Activated CD4-positive, alpha-beta T cell treated with anti-CD3 and anti-CD28 coated beads, Interleukin-2, Interleukin-4, amounts not matched to agents 100 ng/mL and 50 ng/mL, durations not matched to agents 16 hours and 8 hours (primary cell): ENCODE measurements at places on chromosomes 12 and 14.

GRCh38 chr12:76929499-76929898, 50.7 kb upstream of the CSRP2 start:
- no peak for DNase-seq

DNA sequence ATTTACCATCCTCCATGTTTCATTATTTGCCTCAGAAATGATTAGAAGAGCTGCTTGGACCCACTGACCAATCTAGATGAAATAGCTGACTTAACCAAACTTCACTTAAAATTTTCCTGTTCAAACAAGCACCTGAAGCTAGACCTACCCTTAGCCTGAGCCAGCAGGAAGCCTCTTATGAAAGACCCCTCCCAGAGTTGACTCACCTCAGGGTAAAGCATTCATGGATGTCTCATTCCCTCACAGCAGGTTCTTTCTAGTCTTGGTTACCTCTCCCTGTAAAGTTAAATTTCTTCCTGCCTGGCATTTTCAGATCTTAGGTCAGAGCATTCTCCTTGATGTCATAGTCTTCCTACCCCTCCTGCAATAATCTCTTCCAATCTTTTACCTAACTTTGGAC, 1209.8 kb downstream of the FLRT2 start:
- DNase-seq = no peak

- no peak for DNase-seq
Observed at GRCh38 chr12:117507548-117507947, 146.1 kb upstream of the NOS1 start.

GRCh38 chr12:57127726-57128518, at the start of gene LRP1:
TSS of gene LRP1 (plus strand) at chr12:57128483. CDS start at chr12:57128965, 482 bp downstream.
- peak; percentile 52 for DNase-seq

DNA sequence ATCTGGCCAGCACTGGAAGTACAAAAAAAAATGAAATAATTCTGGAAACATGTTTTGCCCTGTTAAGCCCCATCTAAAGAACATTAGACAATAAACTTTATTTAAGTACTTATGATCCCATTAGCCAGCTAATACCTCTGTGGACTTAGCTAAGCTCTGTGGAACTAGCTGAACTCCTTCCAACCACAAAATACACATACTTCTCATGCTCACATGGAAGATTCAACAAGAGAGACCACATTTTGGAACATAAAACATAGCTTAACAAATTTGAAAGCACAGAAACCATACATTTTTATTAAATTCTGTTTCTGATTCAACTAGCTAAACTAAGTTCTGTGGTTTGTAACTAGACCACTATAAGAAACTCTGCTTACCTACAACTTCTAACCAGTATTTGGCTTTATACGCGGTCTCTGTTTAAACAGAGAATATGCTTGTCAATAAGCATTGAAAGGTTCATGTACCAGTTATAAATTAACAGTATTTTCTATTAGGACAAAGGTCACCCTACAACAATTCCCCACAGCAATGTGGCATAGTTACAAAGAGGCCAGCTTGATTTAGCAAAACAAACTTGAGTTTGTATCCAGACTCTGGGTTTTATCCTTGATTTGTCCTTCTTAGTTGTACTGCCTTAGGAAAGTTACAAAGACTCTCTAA, 300.1 kb downstream of the C12orf50 start:
- DNase-seq = no peak

- DNase-seq = no peak
Observed at GRCh38 chr12:67929384-67929772, 59.9 kb upstream of the IFNG-AS1 start.

- no peak for DNase-seq
Observed at GRCh38 chr12:41563051-41563450, 374.9 kb downstream of the PDZRN4 start.

- DNase-seq = no peak
Observed at GRCh38 chr14:31568161-31568560, 7.0 kb downstream of the NUBPL start.

- DNase-seq = no peak
Observed at GRCh38 chr12:42565633-42566032, 23.9 kb downstream of the PRICKLE1 start.

DNA sequence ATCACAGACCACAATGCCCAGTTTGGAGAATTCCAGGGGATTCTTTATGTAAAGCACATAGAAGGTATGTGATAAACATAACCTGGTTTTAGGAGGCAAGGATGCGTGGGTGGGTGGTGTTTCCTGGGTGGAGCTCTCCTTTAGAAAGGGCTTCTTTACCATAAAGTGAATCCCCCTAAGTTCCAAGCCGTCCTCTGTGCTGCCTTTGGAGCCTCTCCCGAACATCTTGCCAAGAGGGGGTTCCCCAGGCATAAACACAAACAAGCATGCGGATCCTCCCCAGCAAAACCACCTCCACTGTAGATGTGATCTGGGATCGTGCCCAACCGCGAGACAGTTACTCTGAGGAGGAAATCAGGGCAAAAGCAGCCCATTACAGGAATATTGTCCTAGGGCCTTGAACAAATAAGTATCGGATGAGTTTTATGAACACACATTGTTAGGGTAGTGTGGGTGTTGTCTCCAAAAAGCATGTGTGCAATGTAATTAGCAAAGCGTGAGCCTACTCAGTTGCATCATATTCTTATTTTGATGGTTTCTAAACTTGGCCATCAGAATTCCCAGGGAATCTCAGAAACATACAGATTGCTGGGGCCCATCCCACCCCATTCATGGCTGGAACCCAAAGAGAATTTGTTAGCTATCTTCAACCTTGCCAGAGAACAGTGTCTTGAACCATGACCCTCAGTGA, 48.8 kb upstream of the CORO1C start:
- no peak for DNase-seq

- no peak for DNase-seq
Observed at GRCh38 chr12:1530592-1531152, 63.7 kb downstream of the FBXL14 start.

GRCh38 chr12:108174641-108175040, 45.6 kb downstream of the WSCD2 start:
- no peak for DNase-seq

GRCh38 chr14:47207617-47208016, 467.8 kb downstream of the MDGA2 start:
- no peak for DNase-seq

DNA sequence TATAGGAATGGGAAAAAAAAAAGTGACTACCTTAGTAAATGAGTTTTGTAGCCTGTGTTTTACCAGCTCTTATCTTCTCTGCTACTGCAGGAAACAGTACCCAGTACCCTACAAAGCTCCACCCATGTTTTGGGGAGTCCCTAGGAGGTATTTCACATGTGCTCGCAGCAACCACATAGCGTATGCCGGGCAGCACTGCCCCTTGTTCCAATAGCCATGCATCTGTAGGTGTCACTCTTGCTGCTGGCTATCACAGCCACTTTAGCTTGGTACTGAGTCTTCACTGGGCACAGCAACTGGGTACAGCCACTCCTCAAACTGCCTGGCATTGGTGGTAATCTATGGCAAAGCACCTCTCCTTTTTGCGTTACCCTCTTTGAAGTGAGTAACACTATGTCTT, 2.0 kb upstream of the MDM1 start:
- DNase-seq = peak; percentile 40

DNA sequence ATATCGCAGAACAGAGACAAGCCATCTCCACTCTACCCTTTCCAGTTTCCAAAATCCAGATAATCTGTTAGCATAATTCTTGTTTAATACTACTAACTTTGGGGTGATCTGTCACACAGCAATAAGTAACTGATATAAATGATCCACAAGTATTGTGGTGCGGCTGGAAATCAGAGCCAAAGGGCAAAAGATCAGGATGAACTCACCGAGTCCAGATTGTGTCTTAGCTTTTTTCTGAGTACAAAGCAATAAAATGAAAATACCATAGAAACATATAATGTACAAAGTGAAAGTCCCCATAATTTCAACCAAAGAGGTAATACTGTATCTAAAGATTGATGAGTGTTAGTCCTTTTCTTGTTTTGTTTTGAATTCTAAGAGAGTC, 17.4 kb downstream of the HECTD1 start:
- no peak for DNase-seq

DNA sequence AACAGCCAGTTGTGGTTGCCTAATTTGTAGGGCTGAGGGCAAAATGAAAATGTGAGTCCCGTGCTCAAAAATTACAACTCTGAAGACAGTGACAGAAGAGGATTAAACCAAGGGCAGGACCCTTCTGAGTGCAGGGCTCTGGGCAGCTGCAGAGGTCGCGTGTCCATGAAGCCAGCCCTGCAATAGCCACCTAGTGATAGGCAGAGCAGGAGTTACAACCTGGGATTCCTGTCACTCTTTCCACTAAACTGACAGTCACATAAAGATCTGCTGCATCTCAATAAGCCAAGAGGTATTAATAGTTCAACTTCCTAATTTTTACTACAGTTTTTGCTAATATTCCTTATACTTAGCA, 94.1 kb downstream of the SLC2A13 start:
- DNase-seq = no peak

DNA sequence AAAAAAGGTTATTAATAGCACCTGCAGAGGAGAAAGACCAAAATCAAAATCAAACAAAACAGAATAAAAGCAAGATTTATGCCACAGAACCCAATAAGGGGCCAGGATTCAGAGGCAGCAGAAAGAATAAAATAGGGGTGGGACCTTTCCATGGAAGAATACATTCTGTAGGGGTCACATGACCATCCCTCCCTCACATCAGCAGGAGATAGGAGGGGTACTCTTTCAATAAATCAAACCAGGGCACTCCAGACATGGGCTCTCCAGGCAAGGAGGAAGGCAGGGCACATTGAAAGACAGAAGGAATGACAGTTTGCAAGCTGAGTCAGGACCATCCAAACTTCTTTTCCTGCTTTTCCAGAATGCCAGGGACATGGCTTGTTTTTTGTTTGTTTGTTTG, 39.8 kb downstream of the OTX2 start:
- no peak for DNase-seq

- DNase-seq = peak; percentile 42
Observed at GRCh38 chr12:80412343-80412953, 31.6 kb upstream of the PTPRQ start.

- peak; percentile 71 for DNase-seq
Observed at GRCh38 chr12:68225576-68226476, at the start of gene IL26. TSS of gene IL26 (minus strand) at chr12:68225810. CDS start at chr12:68225756, 54 bp downstream.

GRCh38 chr14:70096866-70097265, 91.9 kb downstream of the SLC8A3 start:
- DNase-seq = no peak

GRCh38 chr12:103810111-103810510, 30.9 kb downstream of the NT5DC3 start:
- no peak for DNase-seq

GRCh38 chr12:100435957-100436356, 37.7 kb upstream of the NR1H4 start:
- no peak for DNase-seq

- no peak for DNase-seq
Observed at GRCh38 chr12:33654313-33654712, 214.7 kb upstream of the SYT10 start.

DNA sequence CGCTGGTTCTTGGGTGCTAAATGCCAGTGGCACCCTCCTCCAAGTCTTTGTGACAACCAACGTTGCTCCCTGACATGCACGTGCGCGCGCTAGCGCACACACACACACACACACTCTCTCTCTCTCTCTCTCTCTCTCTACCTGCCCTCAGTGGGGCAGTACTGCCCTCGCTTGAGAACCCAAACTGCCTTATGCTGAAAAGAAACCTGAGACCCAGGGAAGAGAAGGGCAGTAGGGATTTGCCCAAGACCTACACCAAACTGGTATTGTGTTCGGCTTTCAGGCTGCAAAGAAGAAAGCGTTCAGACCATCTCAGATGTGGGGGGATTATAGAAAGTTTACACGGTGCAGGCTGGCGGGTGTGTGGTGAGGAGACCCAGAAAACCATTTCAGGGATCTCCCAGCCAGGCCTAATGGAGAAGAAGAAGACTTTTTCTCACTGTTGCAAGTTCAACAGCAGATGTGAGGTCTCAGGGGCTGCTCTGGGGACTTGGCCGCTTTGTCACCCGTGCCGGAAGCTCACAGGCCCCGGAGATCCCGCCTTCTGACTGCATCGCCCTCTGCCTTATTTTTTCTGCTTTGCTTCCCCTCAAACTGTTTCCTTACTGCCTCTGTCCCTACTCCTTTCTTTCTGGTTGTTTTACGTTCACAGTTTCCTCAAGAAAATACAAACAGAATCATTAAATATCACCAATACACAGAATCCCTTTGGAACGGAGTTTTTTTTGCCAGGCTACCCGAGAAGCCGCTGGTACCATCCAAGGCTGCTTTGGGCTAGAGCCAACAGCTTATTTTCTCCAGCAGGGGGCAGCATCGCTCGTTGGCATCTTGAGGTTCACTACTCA, 82.4 kb downstream of the PPM1A start:
- DNase-seq = peak; percentile 81

- no peak for DNase-seq
Observed at GRCh38 chr12:97461553-97461952, 1.1 kb upstream of the RMST start.

DNA sequence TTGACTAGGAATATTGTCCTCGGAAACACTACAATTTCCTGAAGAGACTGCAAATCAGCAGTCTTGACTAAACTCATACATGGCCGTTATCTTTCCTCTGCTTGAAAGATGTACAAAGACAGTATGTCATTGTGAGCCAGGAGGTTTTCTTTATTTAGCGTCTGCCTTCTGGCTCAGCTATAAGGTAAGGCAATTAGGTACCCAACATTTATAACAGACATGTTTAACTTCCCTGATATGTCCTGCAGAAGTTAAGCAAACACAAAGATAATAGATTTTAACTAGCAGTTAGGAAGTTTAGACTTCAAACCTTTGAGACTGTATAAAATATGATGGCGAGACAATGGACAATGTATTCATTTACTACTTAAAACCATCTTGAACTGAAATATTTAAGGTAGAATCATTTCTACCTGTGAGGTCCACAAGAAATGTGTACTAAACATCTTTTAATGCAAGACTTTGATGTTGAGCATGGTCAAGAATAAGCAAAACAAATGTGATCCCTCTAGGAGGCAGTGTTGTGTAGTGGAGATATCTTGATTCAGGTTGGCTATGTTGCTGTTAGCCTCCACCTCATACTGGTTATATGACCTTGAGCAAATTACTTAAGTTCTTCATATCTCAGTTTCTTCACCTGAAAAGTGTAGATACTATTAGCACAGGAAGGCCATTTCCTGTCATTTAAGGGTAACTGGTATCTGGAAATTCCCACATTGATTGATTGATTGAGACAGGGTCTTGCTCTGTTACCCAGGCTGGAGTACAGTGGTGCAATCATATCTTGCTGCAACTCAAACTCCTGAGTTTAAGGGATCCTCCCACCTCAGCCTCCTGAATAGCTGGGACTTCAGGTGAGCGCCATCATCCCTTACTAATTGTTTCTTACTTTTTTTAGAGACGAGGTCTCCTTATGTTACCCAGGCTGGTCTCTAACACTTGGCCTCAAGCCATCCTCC, 96.3 kb upstream of the EEA1 start:
- DNase-seq = peak; percentile 27

- DNase-seq = no peak
Observed at GRCh38 chr12:121581686-121582429, 1.0 kb upstream of the KDM2B start.

GRCh38 chr14:24285351-24285750, 14.0 kb upstream of the RABGGTA start:
- DNase-seq = no peak

DNA sequence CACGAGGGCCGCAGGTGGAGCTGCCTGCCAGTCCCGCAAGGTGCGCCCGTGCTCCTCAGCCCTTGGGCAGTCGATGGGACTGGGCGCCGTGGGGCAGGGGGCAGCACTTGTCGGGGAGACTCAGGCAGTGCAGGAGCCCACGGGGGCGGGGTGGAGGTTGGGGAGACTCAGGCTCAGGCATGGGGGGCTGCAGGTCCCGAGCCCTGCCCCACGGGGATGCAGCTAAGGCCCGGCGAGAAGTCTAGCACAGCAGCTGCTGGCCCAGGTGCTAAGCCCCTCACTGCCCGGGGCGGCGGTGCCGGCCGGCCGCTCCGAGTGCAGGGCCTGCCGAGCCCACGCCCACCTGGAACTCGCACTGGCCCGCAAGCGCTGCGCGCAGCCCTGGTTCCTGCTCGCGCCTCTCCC, 39.2 kb upstream of the P2RX7 start:
- DNase-seq = no peak
